ENCODE measurements at places on chromosomes 16 and 17. TPM values are rescaled to one million over a fixed set of nuclear protein-coding genes. Genes with fewer than 3 reads are reported as not detected.

- H3K4me1 ChIP-seq = peaks cover 39% of the 10 kb centered on the region
- H3K27me3 ChIP-seq = no peaks in the 10 kb centered on the region
- H3K36me3 ChIP-seq = no peaks in the 10 kb centered on the region
- peak overlapping the region; percentile 46 for H3K4me3 ChIP-seq
- no peak overlapping the region for H3K27ac ChIP-seq
- no peak for DNase-seq
Observed at GRCh38 chr17:2814049-2814448, 17.8 kb downstream of the RAP1GAP2 start.

DNA sequence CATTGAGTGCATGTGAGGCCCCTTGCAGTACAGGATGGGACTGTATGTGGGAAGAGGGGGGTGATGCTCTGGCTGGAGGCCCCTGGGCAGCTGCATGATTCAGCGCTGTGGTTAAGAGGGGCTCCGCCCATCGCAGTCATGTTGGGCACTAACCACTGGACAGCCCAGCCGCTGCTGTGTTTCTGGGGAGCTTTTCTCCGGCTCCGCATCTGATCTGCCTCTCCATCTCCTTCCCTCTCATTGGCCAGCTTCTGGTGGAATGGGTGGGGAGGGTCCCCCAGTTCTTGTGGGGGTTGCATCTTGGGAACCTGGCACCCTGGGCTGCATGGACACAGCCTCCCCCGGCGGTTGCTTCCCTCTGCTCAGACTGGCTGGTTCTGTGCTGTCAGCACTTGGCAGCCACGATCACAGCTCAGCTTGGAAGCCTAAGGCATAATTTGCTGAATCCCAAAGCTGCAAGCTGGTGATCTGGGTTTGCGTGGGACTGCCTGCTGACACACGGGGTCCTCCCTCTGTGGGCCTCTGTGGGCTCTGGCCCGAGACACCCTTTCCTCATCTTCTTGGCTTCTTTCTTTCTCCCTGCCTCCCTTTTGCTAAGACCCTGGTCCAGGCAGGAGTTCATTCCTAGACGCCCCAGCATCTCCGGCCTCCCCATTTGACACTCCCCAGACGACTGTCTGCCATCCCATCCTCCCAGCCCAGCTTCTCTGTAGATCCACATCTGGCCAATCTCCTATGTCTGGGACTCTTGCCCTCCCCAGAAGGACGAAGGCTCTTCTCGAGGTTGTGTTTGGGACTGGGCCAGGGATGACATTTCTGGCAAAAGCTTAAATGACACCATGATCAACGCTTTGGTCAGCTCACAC is 168.3 kb downstream of the SEC14L1 start:
- H3K27ac ChIP-seq = no peak overlapping the region
- H3K36me3 ChIP-seq = no peaks in the 10 kb centered on the region
- H3K4me1 ChIP-seq = peaks cover 41% of the 10 kb centered on the region
- H3K27me3 ChIP-seq = no peaks in the 10 kb centered on the region

DNA sequence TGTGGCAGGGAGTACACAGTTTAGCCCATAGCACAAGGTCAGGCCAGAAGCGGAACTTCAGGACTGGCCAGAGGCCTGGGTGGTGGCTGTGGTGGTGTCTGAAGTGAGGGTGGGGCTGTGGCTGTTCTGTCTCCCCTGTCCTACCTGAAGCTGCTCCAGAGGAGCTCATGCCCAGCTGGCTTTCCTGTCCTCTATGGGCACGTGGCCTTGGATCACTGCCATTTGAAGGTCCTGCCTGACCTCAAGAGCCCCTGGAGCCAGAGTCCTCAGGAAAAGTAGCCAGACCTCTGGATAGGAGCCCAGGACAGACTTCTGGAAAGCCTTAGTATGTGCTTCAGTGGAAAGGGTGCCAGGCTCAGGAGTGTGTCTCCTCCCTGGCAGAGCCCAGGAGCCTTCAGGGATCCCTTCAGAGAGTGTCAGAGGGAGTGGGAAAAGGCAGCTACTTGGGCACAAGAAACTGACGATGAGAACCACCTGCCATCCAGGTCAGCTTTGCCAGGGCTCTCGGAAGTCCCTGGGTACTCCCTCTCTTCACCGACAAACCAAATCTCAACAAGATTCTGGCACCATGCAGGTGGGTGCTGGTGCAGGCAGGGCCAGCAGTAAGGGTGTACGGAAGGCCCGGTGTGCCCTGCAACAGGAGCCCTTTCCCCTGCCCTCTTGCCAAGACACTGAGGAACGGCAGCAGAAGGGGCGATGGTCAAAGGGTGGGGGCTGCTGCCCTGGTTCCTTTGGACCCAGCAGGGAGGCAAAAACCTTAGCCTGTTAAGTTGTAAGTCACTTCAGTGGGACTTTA is 153.7 kb downstream of the NTN1 start:
- peaks cover 40% of the 10 kb centered on the region for H3K4me1 ChIP-seq
- H3K36me3 ChIP-seq = no peaks in the 10 kb centered on the region
- no peak overlapping the region for H3K27ac ChIP-seq
- H3K27me3 ChIP-seq = no peaks in the 10 kb centered on the region
- no peak overlapping the region for H3K4me3 ChIP-seq

Gene CRYBA1
- total RNA-seq = not detected

GRCh38 chr17:69060822-69061221 is at the start of gene ABCA9:
TSS of gene ABCA9 (minus strand) at chr17:69060927. CDS start at chr17:69051126, 9,801 bp downstream.
- no peaks in the 10 kb centered on the region for H3K4me1 ChIP-seq
- peak within 1 kb of the TSS; percentile 55 for H3K27ac ChIP-seq
- no peaks in the 10 kb centered on the region for H3K36me3 ChIP-seq

GRCh38 chr16:72926177-72927070 is 121.5 kb downstream of the ZFHX3 start:
- no peaks in the 10 kb centered on the region for H3K4me1 ChIP-seq
- no peak overlapping the region for H3K27ac ChIP-seq
- H3K27me3 ChIP-seq = no peaks in the 10 kb centered on the region
- DNase-seq = no peak
- no peak overlapping the region for H3K4me3 ChIP-seq
- H3K36me3 ChIP-seq = no peaks in the 10 kb centered on the region

Gene FBXW10
- total RNA-seq = 0.15 TPM

Gene HID1
- total RNA-seq = 8.5 TPM

- DNase-seq = no peak
- no peaks in the 10 kb centered on the region for H3K4me1 ChIP-seq
- H3K27me3 ChIP-seq = peaks cover 1% of the 10 kb centered on the region
- H3K27ac ChIP-seq = no peak overlapping the region
Observed at GRCh38 chr17:8753136-8753975, 5.0 kb downstream of the SPDYE4 start.

Gene ADAM11
- 12.2 TPM for total RNA-seq

GRCh38 chr17:81053041-81053970 is 18.4 kb downstream of the BAIAP2 start:
- no peak overlapping the region for H3K27ac ChIP-seq
- peaks cover 3% of the 10 kb centered on the region for H3K4me1 ChIP-seq
- no peaks in the 10 kb centered on the region for H3K27me3 ChIP-seq
- H3K4me3 ChIP-seq = no peak overlapping the region

DNA sequence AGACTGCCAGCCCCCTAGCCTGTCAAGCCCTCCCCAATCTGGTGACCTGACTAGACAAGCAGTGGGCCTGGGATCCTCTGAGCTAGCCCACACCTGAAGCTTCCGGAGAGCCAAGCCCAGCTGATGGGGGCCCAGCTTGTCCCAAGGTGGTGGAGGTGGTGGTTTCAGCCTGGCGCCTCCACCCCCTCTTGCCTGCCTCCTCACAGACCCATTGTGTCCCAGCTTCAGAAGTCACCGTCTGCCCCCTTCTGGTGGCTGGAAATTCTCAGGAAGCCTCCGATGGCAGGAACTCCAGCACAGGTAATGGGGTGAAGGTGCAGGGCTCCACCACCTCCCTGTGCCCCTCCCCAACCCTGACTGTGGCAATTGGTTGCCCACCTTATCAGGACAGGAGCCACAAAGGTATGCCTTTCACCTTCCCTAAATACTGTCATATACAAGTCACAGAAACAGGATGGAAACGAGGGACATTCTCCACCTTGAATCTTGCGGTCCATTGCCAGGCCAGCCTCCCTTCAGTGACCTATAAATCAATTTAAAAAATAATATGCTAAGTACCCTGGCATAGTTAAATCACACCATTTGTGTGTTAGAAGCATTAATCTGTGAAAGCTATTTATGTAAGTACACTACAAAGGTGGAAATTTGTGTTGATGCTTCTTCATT is 66.0 kb upstream of the ZNF423 start:
- H3K4me3 ChIP-seq = no peak overlapping the region
- peak; percentile 43 for DNase-seq
- no peaks in the 10 kb centered on the region for H3K4me1 ChIP-seq
- H3K27me3 ChIP-seq = peaks cover 6% of the 10 kb centered on the region

GRCh38 chr17:44105483-44105882 is 18.0 kb downstream of the HDAC5 start:
- H3K27me3 ChIP-seq = no peaks in the 10 kb centered on the region
- DNase-seq = no peak
- peaks cover 85% of the 10 kb centered on the region for H3K4me1 ChIP-seq
- H3K27ac ChIP-seq = no peak overlapping the region

GRCh38 chr17:48351911-48352332 is 78.1 kb downstream of the SKAP1 start:
- H3K36me3 ChIP-seq = no peaks in the 10 kb centered on the region
- no peaks in the 10 kb centered on the region for H3K4me1 ChIP-seq
- DNase-seq = no peak
- H3K27me3 ChIP-seq = peaks cover 62% of the 10 kb centered on the region

GRCh38 chr16:66427036-66427860 is at the start of gene BEAN1:
TSS of gene BEAN1 (plus strand) at chr16:66427295. CDS start at chr16:66437677, 10,382 bp downstream.
- peaks cover 4% of the 10 kb centered on the region for H3K4me1 ChIP-seq
- no peaks in the 10 kb centered on the region for H3K36me3 ChIP-seq
- H3K27me3 ChIP-seq = peaks cover 12% of the 10 kb centered on the region
- H3K4me3 ChIP-seq = peak within 1 kb of the TSS; percentile 37
- no peak for DNase-seq

- no peaks in the 10 kb centered on the region for H3K36me3 ChIP-seq
- H3K27me3 ChIP-seq = peaks cover 46% of the 10 kb centered on the region
- no peak overlapping the region for H3K4me3 ChIP-seq
- H3K27ac ChIP-seq = no peak overlapping the region
Observed at GRCh38 chr17:48993305-48993704, 3.9 kb upstream of the IGF2BP1 start.

- H3K36me3 ChIP-seq = peaks cover 5% of the 10 kb centered on the region
- peaks cover 16% of the 10 kb centered on the region for H3K4me1 ChIP-seq
- no peaks in the 10 kb centered on the region for H3K27me3 ChIP-seq
Observed at GRCh38 chr17:32486111-32486700, 587 bp upstream of the CDK5R1 start.

DNA sequence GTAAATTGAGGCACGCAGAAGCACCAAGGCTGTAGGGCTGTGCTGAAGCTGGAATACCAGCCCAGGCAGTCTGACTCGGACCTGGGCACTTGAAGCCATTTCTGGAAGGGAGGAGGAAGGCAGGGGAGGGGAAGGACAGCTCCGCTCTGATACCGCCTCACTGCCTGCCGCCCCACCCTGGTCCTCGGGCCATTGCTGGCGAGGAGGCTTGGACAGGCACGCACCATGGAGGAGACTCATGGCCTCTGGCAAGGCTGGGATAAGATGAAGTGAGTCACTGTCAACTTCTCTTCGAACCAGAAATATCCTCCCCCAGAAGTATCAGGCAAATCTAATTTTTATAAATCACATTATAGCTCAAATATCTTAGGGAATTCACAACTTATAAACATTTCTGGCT is 81.3 kb downstream of the SDK2 start:
- no peak for DNase-seq
- H3K27me3 ChIP-seq = peaks cover 5% of the 10 kb centered on the region
- no peaks in the 10 kb centered on the region for H3K4me1 ChIP-seq

- peaks cover 6% of the 10 kb centered on the region for H3K4me1 ChIP-seq
- H3K27me3 ChIP-seq = no peaks in the 10 kb centered on the region
- no peaks in the 10 kb centered on the region for H3K36me3 ChIP-seq
- no peak overlapping the region for H3K4me3 ChIP-seq
- DNase-seq = no peak
Observed at GRCh38 chr17:76582660-76583059, 3.0 kb downstream of the ST6GALNAC2 start.

GRCh38 chr17:35342276-35342675 is 31.1 kb downstream of the SLFN11 start:
- no peaks in the 10 kb centered on the region for H3K27me3 ChIP-seq
- H3K27ac ChIP-seq = peak overlapping the region; percentile 64
- no peak overlapping the region for H3K4me3 ChIP-seq
- no peak for DNase-seq

- H3K4me3 ChIP-seq = no peak overlapping the region
- H3K4me1 ChIP-seq = no peaks in the 10 kb centered on the region
- no peak overlapping the region for H3K27ac ChIP-seq
- no peaks in the 10 kb centered on the region for H3K27me3 ChIP-seq
- peak; percentile 23 for DNase-seq
Observed at GRCh38 chr16:55257966-55258613, 65.9 kb upstream of the IRX6 start.

GRCh38 chr17:16425698-16426659 is 10.6 kb downstream of the TRPV2 start:
- no peaks in the 10 kb centered on the region for H3K27me3 ChIP-seq
- H3K27ac ChIP-seq = no peak overlapping the region
- DNase-seq = no peak
